KBM-7 (cell line): ENCODE measurements at places on chromosomes 7 and 10.

- DNase-seq, result no peak
These were observed 3.0 kb downstream of the DOCK1 start for GRCh38 chr10:126908225-126908624.

- DNase-seq, result no peak
These were observed 52.1 kb upstream of the STK17A start for GRCh38 chr7:43530553-43531410.

DNA sequence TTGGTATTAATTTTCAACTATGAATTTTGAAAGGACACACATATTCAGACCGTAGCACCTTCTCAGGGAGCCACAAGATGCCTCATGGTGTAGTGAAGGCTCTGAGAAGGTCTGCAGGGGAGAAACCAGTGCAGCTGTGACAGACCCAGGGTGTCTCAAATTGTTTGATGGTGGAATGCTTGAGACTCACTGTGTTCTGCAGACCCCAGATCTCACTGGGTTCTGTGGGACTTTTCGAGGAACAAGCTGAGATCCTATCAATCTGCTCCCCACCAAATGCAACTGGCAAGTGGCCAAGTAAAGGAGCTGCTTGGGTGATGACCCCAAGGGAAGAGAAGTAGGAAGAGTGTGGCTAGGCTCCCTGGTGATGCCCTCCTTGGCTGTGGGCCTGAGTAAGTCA lies 130.5 kb upstream of the UNC5B start:
- DNase-seq, result no peak

DNA sequence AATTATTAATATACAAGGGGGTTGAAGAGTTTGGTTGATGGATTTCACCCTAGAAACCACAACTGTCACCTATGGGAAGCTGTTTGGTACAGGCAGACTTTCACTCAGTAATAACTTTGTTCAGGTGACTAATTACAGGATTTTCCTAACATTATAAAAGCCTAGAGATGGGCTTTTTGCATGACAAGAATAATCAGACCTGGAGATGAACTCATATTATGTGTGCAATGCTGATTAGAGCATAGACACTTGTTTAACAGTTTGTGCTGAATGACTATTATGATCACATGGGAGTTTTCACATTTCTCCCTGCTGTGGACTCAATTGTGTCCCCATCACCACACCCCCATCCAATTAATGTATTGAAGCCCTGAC lies 90.2 kb upstream of the STEAP4 start:
- DNase-seq, result no peak

DNA sequence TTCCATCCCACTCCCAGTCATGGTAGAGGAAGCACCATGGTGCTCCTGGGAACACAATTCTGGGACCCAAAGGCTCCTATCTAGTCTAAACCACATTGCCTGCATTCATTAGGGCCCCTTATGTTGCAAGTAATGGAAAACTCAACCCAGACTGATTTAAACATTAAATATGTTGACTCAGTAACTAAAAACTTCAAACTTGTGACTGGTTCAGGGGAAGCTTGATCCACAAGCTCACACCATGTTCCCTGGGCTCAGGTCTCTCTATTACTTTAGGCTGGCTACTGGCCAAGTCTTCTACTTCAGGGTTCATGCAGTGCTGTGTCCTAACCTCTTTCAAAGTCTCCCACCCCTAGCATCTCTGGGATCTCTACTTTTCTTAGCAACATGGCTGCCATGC lies 13.1 kb downstream of the WNT16 start:
- no peak for DNase-seq

- DNase-seq, result no peak
These were observed 26.8 kb upstream of the C7orf33 start for GRCh38 chr7:148563583-148564274.
